ENCODE measurements at places on chromosomes 11 and 22.

GRCh38 chr11:48134221-48134922 is 82.2 kb upstream of the OR4B1 start:
- DNase-seq = no peak

DNA sequence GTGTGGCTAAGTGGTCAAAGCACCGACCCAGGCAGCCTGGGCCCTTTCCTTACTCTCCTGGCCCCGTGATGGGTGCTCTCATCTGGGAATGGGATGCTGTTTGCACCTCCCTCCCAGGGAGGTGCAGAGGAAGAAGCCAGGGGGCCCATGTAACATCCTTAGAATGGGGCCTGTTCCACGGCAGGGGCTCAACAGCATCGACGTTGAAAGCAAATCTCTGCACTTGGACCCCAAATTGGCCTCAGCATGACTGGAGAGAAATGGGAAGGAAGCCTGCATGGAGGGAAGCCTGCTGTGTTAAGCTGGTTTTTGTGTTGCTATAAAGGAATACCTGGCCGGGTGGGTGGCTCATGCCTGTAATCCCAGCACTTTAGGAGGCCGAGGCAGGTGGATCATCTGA is 1288.4 kb downstream of the TBC1D22A start:
- no peak for DNase-seq

DNA sequence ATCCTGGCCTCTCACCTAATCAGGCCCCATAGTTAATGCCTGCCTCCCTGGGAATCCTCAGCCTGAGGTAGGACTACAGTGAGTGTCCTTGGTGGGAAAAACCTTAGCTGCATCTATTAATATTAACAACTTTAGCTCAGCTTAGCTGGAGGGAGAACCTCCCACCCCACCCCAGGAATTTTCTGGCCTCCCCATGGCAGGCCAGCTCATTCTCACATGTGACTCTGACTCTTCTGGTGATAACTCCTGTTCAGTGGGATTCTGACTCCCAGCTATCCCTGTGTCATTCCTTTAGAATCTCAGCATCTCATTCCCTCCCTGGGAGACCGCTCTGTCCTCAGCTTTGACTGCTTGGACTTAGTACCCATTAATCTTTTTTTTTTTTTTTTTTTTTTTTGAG is 14.5 kb downstream of the ART5 start:
- no peak for DNase-seq

DNA sequence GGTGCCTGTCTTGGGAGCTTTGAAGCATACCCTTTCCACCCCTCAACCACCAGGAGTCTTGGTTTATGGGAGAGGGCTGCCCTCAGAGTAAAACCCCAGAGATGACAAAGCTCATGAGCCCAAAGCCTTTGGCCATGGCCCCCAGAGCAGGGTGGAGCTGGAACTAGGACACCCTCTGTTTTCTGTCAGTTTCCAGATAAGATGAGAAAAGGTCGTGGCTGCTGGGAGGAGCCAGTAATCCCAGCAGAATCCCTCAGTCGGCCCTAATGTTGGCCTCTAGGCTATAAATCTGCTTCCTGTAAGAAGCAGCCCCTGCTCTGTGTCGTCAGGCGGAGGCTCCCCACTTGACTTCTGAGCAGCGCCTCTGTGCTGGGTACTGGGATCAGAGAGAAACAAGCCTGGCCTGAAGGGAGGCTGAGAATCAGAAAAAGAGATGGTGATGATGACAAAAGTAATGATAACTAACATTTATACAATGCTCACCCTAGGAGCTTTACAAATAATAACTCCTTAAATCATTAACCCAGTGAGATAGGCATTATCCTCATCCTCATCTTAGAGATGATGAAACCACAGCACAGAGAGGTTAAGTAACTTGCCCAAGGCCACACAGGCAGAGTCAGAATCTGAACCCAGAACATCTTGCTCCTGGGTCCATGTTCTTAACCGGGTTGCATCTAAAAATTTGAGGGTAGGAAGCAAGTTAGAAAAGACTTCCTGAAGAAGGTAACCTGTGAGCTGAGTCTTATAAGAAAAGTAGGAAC is 471.4 kb downstream of the SOX6 start:
- no peak for DNase-seq
